T follicular helper cell (primary cell): ENCODE measurements at places on chromosomes 2 and 18.

DNA sequence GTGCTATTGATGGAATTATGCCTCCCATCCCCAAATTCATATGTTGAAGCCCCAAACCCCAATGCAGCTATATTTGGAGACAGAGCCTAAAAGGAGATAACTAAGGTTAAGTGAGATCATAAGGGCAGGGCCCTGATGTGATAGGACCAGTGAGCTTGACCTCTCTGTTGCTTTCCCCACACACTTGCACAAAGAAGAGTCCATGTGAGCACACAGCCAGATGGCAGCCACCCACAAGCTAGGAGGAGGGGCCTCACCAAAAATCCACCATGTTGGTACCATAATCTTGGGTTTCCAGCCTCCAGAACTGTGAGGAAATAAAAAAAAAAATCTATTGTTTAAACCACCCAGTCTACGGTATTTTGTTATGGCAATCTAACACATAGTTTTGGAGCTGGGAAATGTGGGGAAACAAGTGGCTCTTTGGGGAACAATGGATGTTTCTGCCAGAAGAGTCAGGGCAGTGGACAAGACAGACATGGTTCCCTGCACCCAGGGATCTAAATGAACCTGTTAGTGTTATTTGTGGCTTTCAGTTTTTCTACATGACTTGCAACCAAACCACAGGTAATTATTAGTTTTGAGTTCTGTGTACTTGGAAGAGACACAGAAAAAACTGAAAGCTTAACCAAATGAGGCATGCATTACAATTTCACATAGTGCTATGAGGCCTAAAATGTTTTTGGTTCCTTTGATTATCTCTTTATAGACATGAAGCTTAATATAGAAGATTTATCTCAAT is 259.1 kb downstream of the LTBP1 start:
- no peak for DNase-seq

DNA sequence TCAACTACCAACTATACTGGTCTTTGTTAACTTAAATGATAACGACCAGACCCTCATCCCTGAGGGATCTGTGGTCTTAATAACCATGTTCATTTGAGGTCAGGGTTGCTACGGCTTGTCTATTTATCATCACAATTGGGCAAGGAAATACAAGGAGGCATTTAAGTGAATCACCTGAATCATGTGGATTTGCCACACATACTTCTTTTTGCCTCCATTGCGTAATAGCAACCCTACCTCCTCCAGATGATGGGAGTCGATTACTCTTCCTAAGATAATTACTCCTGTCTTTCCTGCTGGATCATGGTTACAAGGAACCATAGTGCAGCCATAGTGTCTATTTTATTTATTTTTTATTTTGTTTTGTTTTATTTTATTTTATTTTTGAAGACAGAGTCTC is 42.2 kb downstream of the TAF4B start:
- no peak for DNase-seq

DNA sequence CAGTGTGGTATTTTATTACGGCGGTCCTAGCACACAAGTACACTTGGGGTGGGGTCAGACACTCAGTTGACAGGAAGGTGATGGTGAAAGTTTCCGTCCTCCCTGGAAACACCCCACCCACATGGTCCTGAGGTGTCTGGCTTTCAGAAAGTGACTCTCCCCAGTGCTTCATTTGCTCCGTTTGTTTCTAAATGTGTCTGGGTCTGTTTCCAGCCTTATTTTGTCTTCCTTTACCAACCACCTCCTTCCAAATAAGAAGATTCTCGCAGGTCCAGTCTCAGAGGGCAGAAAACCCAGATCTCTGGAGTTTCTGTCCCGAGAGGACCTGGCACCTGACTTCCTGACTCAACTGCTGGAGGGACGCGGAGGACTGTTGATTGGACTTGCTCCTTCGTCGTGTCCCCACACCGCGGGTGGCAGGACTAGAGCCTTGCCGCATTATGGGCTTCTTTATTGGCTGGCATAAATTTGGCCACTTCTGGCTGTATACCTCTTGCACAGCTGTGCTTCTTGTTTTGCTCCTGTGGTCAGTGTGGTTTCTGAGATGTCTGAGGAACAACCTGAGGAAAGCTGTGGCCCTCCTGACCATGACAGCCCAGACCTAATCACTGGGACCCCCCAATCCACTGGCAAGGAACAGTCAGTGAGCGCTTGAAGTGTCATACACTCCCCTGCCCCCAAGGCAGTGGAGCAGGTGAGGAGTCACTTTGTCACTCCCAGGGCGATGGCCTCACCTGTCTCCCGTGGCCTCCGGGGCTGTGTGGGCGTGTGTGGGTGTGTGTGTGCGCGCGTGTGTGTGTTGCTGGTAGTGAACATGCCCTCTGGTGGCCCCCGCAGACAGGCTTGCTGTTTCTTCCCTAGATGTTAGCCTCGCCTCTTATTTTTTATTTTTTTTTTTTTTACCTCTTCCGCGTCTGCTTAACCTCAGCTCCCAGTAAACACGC is 45.6 kb downstream of the MEX3C start:
- peak; percentile 39 for DNase-seq

GRCh38 chr2:70084973-70085710 is 2.1 kb upstream of the PCBP1 start:
- peak; percentile 64 for DNase-seq

- DNase-seq: no peak
These were observed 32.1 kb upstream of the DYNAP start for GRCh38 chr18:54558609-54559585.

DNA sequence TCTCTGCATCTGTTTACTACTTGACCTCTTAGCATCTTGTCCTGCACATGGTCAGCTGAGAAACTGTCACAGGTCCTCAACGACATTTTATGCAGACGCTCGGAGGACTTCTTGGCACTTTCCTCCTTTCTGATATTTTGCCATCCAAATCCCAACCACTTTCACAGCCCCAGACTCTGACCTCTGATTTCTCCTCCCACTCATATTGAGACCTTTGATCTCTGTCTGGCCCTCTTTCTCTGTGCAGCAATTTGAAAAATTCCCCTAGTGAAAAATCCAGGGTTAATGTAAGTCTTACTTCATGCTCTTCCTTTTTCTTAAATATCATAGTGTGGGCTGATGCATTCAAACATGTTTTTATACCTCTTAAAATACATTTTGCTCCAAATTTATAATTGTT is 273.8 kb downstream of the CCDC102B start:
- DNase-seq: no peak

GRCh38 chr2:195343942-195344530 is 313.0 kb upstream of the SLC39A10 start:
- no peak for DNase-seq

DNA sequence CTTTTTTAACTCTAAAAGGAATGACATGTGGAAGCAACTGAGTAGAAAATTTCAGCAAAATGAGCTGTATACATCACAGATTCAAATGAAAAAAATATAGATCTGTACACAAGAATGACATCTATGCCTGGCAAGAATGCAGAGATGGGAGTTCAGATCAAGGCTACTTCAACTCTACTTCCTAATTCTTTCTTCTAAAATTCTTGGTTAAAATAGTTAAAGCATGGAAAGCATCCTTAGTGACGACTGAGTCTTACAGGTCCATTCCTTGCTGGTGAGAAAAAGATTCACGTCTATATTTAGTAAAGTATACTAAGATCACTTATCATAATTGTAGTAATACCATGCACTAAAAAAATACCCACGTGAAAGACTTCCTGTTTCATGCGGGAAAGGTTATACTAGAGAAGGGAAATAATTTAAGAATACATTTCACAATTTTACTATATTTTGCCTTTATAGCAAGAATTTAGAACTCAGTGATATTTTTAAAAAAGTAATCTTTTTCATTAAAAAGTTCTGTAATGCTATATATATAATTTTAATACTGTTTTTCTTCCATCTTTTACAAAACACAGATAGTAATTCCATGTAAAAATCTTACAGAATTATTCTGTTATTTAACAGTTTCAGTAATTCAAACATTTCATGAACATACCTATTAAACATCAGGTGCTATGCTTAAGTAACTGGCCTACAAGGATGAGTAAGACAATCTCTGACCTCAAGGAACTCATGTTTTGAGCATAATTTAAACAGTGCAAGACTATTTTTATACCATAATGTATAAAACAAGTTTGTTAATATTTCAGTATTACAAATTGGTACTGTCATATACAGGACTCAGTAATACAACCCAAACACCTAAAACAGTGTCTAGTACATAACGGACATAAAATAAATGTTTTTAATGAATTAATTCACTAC is 159.6 kb downstream of the BAZ2B start:
- no peak for DNase-seq

- no peak for DNase-seq
These were observed 99.5 kb downstream of the MAPK4 start for GRCh38 chr18:50659091-50660003.

DNA sequence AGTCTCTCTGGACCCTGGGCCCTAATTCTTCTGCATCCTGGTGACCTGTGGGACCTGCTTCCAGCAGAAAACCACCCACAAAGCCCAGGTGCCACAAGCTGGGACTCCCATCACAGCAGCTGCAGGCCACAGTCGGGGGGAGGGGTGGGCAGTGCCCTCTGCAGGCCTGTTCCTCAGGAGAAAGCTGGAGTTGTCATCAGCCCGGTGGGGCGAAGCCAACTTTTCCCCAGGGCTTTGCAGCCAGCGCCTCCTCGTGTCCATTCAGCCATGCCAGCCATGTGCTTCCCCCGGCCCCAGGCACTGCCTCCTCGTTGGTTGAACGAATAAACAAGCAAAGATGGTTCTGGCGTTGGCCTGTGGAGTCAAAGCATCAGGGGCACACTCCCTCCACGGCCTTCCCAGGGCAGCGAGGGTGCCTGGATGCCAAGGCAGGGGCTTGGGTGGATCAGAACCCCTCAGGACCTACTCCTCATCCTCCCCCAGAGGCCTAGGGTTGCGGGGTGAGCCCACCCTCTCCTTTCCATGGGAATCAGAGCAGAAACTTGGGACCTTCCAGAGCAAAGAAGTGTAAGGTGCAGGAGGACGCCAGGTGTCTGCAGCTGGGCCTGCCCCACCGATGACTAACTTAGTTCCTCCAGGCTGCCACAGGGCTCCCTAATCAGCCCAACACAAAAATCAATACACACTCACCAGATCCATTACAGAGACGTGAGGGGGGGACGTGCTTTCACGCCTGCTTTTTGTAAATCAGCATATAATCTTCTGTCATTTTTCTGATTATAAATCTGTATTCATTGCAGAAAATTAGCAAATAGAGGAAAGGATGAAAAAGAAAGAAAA is 75.7 kb upstream of the RAB6C start:
- DNase-seq: no peak
